ENCODE measurements at places on chromosomes 2 and 18. TPM values are rescaled to one million over a fixed set of nuclear protein-coding genes. Genes with fewer than 3 reads are reported as not detected.

ADAM17 gene
- 40.3 TPM for total RNA-seq

INO80B gene
- 15.7 TPM for total RNA-seq

GTF3C2 gene
- 52.2 TPM for total RNA-seq

SCYGR4 gene
- not detected for total RNA-seq

DNER gene
- 7.9 TPM for total RNA-seq

GALNT14 gene
- not detected for total RNA-seq

RBMS1 gene
- total RNA-seq, result 129 TPM

SERPINB2 gene
- total RNA-seq, result 0.98 TPM

DTNA gene
- total RNA-seq, result 0.39 TPM

ZNF521 gene
- total RNA-seq, result 7.9 TPM

GULP1 gene
- 71.5 TPM for total RNA-seq

LOXHD1 gene
- not detected for total RNA-seq

LIPG gene
- total RNA-seq, result 0.39 TPM

AGAP1 gene
- 25.7 TPM for total RNA-seq

GALNT13 gene
- total RNA-seq, result 48.7 TPM

DES gene
- total RNA-seq, result under 0.01 TPM
